ENCODE measurements at places on chromosomes 2 and 18. TPM values are rescaled to one million over a fixed set of nuclear protein-coding genes. Genes with fewer than 3 reads are reported as not detected.

- H3K27ac ChIP-seq = no peak overlapping the region
- H3K4me1 ChIP-seq = peaks cover 3% of the 10 kb centered on the region
- H3K36me3 ChIP-seq = no peaks in the 10 kb centered on the region
Measured at GRCh38 chr18:54776282-54776977, 51.8 kb upstream of the RAB27B start.

SPATA3 gene
- not detected for total RNA-seq

DNA sequence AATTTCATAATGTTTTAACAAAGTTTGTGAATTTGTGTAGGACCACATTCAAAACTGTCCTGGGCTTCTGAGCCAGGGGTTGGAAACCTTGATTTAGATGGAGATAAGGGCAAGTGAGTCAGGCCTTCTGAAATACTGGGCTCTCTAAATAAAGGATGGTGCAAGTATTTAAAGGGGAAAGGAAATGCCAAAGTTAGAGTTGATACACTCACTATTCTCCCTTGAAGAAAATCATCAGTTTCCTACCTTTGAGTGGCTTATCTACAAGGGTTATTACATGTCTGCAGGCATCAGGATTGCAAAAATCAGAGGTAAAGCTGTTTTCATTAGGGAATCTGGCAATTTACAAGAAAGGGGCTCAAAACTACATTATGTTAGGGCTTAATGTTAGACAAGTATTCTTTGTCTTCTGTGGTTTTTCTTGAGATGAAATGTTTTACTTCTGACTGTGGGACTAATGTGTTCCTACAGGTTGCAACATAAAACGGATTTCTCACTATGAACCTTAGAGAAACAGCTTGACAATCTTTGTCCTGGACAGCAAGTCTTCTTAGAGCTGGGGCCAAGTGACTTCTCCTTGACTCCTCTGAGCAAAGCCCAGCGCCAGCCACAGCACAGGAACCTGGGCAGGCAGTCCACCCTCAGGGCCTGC is 31.1 kb downstream of the RNU4ATAC start:
- H3K4me1 ChIP-seq = peaks cover 50% of the 10 kb centered on the region
- no peak overlapping the region for H3K4me3 ChIP-seq

RGPD3 gene
- total RNA-seq = not detected

CELF4 gene
- total RNA-seq = not detected

DNA sequence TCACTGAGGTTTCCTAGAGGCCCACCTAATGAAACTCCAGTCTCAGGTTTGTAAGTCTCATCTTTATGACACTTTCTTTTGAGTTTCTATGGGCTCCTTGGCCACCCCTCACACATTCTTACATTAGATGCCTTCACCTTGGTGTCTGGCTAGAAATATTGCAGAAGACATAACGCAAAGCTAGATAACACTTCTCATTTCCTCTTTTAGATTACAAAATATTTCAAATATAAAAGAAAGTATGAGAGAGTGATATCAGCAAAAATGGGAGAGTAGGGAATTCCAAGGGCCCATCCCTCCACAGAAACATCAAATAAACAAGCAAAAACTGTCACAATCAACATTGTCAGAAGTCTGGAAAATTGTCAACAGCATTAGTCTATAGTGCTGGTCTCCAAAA is 43.3 kb upstream of the ZCCHC2 start:
- peaks cover 2% of the 10 kb centered on the region for H3K36me3 ChIP-seq
- DNase-seq = no peak
- no peak overlapping the region for H3K4me3 ChIP-seq
- peaks cover 12% of the 10 kb centered on the region for H3K27me3 ChIP-seq

DNA sequence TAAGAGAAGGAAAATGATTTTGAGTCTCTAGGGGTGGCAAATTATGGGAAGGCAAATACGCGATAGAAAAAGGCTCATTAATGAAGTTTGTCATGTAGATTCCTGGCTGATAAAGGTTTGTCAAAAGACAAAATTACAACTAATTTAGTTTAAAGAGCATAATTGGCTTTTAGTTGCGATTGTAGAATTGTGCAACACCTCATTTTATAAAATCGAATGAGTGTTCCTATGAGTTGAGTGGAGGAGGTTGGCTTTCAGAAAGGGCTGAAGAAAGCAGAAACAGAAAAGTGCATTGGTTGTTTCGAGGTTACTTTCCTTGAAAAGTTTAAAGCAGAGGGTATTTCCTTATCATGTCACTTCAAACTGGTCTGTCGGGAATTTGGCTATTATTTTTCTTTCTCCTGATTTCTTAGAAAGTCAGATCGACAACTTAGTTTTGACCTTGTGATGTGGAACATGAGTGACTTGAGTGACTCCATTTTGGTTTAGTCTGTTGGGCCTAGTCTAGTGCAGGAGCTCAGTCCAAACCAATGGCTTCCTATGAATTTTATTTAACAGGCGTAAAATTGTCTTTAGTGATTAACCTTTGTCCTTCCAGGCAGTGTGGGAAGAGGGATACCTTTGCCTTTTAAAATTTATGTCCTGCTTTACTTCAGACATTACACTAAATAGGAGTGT is 2.2 kb upstream of the PCYOX1 start:
- no peak for DNase-seq
- peaks cover 2% of the 10 kb centered on the region for H3K36me3 ChIP-seq
- no peaks in the 10 kb centered on the region for H3K27me3 ChIP-seq
- peak overlapping the region; percentile 21 for H3K4me3 ChIP-seq

- H3K4me1 ChIP-seq = no peaks in the 10 kb centered on the region
- H3K27ac ChIP-seq = peak overlapping the region; percentile 21
- peaks cover 12% of the 10 kb centered on the region for H3K36me3 ChIP-seq
Measured at GRCh38 chr2:121682396-121683298, 33.4 kb upstream of the CLASP1 start.

- DNase-seq = no peak
- peaks cover 36% of the 10 kb centered on the region for H3K4me1 ChIP-seq
- peaks cover 9% of the 10 kb centered on the region for H3K36me3 ChIP-seq
- H3K27ac ChIP-seq = peak overlapping the region; percentile 99
- no peaks in the 10 kb centered on the region for H3K27me3 ChIP-seq
Measured at GRCh38 chr2:70144443-70145143, 46.2 kb downstream of the C2orf42 start.

- H3K27ac ChIP-seq = peak overlapping the region; percentile 2
- no peaks in the 10 kb centered on the region for H3K36me3 ChIP-seq
- no peak overlapping the region for H3K4me3 ChIP-seq
Measured at GRCh38 chr18:62784338-62784965, 69.1 kb downstream of the PHLPP1 start.

DNA sequence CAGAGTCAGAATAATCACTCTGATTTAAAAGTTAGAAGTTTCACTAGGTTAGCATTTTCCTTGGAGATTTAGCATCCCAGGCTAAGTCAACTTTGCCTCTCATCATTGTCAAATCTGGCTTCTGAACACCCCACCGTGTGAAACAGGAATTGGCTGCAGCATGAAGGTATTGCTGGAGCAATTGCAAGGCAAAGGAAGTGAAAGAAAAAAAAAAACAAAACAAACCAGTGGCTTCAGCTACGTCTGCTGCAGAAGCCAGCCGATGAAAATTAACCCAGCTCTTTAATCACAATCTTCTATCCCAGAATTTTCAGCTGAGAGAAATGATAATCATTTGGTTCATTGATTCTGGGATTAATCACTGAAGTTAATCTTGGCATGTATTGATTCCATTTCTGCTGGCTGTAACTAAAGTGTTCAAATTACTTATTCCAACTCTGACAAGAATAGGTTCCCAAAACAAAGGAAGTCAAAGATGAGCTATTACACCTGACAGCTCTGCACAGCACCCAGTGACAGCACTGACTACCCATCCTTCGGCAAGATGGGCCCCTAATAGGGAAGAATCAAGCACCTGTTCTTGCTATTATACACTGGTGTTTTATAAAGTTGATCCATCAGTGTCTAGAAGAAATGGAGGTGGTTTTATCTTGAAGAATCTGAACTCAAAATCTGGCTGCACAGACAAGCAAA is 42.7 kb upstream of the REG3G start:
- peaks cover 7% of the 10 kb centered on the region for H3K27me3 ChIP-seq
- H3K4me3 ChIP-seq = no peak overlapping the region
- DNase-seq = no peak
- H3K27ac ChIP-seq = no peak overlapping the region
- H3K4me1 ChIP-seq = no peaks in the 10 kb centered on the region
- no peaks in the 10 kb centered on the region for H3K36me3 ChIP-seq

LRP2 gene
- 0.25 TPM for total RNA-seq

DYNAP gene
- total RNA-seq = not detected

GRCh38 chr2:11753886-11754699 is 7.7 kb downstream of the LPIN1 start:
- H3K36me3 ChIP-seq = peaks cover 16% of the 10 kb centered on the region
- peak; percentile 88 for DNase-seq
- peak overlapping the region; percentile 97 for H3K27ac ChIP-seq
- H3K27me3 ChIP-seq = no peaks in the 10 kb centered on the region

NCKAP5 gene
- total RNA-seq = not detected

SERPINB5 gene
- total RNA-seq = not detected

- H3K27ac ChIP-seq = no peak overlapping the region
- DNase-seq = no peak
- H3K27me3 ChIP-seq = no peaks in the 10 kb centered on the region
- no peaks in the 10 kb centered on the region for H3K4me1 ChIP-seq
Measured at GRCh38 chr2:236944561-236944960, 141.1 kb upstream of the COPS8 start.

- peaks cover 36% of the 10 kb centered on the region for H3K4me1 ChIP-seq
- no peak overlapping the region for H3K4me3 ChIP-seq
- H3K27me3 ChIP-seq = no peaks in the 10 kb centered on the region
- no peak overlapping the region for H3K27ac ChIP-seq
Measured at GRCh38 chr2:131063501-131064283, 29.6 kb downstream of the FAM168B start.

- H3K27me3 ChIP-seq = no peaks in the 10 kb centered on the region
- no peaks in the 10 kb centered on the region for H3K36me3 ChIP-seq
- no peak overlapping the region for H3K27ac ChIP-seq
- no peaks in the 10 kb centered on the region for H3K4me1 ChIP-seq
- DNase-seq = no peak
Measured at GRCh38 chr2:123596621-123597020, 428.5 kb upstream of the CNTNAP5 start.

STEAP3 gene
- total RNA-seq = 0.07 TPM

GRCh38 chr2:54189539-54189938 is 66.5 kb downstream of the TSPYL6 start:
- H3K36me3 ChIP-seq = peaks cover 4% of the 10 kb centered on the region
- H3K27me3 ChIP-seq = no peaks in the 10 kb centered on the region
- H3K27ac ChIP-seq = no peak overlapping the region
- H3K4me1 ChIP-seq = no peaks in the 10 kb centered on the region

DNA sequence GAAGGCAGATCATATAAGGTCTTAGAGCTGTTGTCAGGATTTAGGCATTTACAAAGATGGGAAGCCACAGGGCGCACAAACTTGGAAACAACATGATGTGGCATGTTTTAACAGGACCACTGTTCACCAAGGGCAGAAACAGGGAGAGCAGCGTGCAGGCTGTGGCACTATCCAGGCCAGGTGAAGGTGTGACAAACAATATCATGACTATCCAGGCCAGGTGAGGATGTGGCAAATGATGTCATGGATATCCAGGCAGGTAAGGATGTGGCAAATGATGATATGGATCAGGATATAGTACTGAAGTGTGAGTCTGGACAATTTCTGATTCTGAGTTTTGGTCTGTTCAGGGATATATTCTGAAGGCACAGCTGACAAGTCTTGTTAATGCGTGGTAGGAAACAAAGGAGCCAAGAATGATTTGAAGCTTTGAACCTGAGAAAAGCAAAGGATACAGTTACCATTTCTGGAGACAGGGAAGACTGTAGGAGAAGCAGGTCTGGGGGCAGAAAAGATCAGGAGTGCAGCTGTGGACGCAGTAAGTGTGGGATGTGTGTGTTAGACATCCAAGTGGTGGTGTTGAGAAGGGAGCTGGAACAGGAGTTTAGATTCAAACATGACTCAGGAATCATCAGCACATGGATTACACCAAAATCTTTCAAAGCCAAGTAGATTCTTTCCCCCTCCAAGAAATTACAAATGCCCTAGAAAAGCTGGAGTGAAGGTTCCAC is 205.9 kb downstream of the TMEM163 start:
- DNase-seq = no peak
- no peak overlapping the region for H3K4me3 ChIP-seq
- H3K27me3 ChIP-seq = peaks cover 4% of the 10 kb centered on the region
- no peaks in the 10 kb centered on the region for H3K4me1 ChIP-seq

ERCC3 gene
- 41.1 TPM for total RNA-seq

DNA sequence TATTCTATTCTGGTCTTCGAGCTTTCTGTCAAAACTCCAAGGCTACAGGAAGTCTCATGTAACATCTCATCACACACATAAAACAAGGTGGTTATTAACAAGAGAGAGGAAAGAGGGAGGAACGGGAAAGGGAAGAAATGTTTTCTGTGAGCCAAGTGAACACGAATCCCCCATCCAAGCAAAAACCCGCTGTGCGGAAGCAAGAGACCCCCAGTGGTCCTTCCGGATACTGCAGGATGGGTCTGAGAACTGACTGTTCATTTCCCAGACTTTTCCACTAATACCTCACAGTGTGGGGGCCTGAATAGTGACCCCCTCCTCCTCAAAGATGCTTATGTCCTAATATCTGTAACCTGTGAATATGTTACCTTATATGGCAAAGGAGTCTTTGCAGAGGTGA is 19.0 kb upstream of the DIPK1C start:
- H3K27me3 ChIP-seq = no peaks in the 10 kb centered on the region
- H3K4me1 ChIP-seq = no peaks in the 10 kb centered on the region
- no peaks in the 10 kb centered on the region for H3K36me3 ChIP-seq
- no peak overlapping the region for H3K4me3 ChIP-seq

CRYGC gene
- not detected for total RNA-seq

SLC19A3 gene
- total RNA-seq = not detected

IWS1 gene
- 52.5 TPM for total RNA-seq

UGGT1 gene
- 40.1 TPM for total RNA-seq

DNA sequence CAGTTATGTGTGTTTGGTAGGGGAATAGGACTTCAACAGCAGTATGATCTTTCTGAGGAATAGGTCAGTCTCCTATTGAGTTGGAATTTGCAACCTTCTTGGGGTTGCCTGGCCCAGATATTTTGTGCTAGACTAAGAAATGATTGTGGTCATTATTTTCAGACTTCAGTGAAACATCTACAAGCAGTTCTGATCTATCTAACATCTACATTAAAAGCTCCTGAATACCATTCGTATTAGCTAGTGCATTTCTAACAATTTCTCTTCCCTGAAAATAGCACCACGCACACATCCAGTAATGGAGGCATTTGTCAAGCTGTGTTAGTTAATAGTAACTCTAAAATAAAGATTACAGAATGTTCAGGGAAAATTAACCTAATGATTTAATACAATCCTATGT is 179.3 kb downstream of the FIGN start:
- no peaks in the 10 kb centered on the region for H3K36me3 ChIP-seq
- no peaks in the 10 kb centered on the region for H3K4me1 ChIP-seq
- no peak overlapping the region for H3K27ac ChIP-seq

CHRNG gene
- not detected for total RNA-seq

DNA sequence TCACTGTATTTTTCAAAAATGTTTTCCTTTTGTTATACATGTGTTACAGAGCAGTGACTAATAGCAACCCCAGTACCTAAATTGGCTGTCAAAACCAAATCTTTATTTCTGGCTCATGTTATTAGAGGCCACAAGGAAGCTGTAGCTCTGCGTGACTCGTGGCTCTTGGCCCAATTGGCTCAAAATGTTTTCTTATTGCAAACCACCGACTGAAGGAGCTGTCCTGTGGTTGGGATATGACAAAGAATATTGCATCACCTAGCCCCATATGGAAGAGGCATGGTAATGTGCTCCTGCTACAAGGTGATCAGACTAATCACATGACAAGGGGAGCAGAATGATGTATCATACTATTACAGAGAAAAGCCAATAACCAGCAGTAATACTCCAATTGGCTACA is 1058.5 kb downstream of the CBLN2 start:
- no peaks in the 10 kb centered on the region for H3K4me1 ChIP-seq
- H3K4me3 ChIP-seq = no peak overlapping the region
- no peak overlapping the region for H3K27ac ChIP-seq
- H3K36me3 ChIP-seq = no peaks in the 10 kb centered on the region

Data from activated naive CD4-positive, alpha-beta T cell treated with anti-CD3 and anti-CD28 coated beads for 36 hours (primary cell).